Camera-type eye (tissue), 1 donor: ENCODE measurements at places on chromosomes 7 and 10. TPM values are rescaled to one million over a fixed set of nuclear protein-coding genes. Genes with fewer than 3 reads are reported as not detected.

Gene FKBP6
- total RNA-seq, result not detected

Gene AKR1C8
- total RNA-seq, result 0.27 TPM

Gene TMEM213
- total RNA-seq, result not detected

Gene GPR26
- 1.4 TPM for total RNA-seq

Gene SLC18A3
- 1.3 TPM for total RNA-seq

Gene SPDYE2
- 0.27 TPM for total RNA-seq

Gene GPRIN2
- 9.0 TPM for total RNA-seq

Gene METTL27
- 5.9 TPM for total RNA-seq

Gene CRTAC1
- 19.3 TPM for total RNA-seq

Gene CH25H
- total RNA-seq, result 0.99 TPM

Gene CPA1
- 0.66 TPM for total RNA-seq

Gene CRHR2
- total RNA-seq, result 0.60 TPM

Gene CYP26C1
- 0.38 TPM for total RNA-seq

Gene PYROXD2
- 5.9 TPM for total RNA-seq

Gene BHLHA15
- 1.2 TPM for total RNA-seq

Gene TIMM23B
- 27.1 TPM for total RNA-seq

Gene MMP21
- 1.2 TPM for total RNA-seq

Gene ASB10
- 0.44 TPM for total RNA-seq

Gene TET1
- total RNA-seq, result 55.9 TPM

Gene UPK3B
- 0.99 TPM for total RNA-seq

Gene SLC26A4
- total RNA-seq, result 0.60 TPM

Gene CACUL1
- 48.2 TPM for total RNA-seq

Gene SPDYE16
- 1.2 TPM for total RNA-seq

Gene HMX3
- 1.1 TPM for total RNA-seq

Gene FAM25A
- not detected for total RNA-seq

Gene CYP2C19
- total RNA-seq, result not detected

Gene NRP1
- 126 TPM for total RNA-seq
